ENCODE measurements at places on chromosomes 7 and 10.
A peak's percentile ranks its signal among the peaks of the same experiment; 100 is the strongest.

- DNase-seq, result no peak
Observed at GRCh38 chr10:98414578-98414931, 427 bp downstream of the PYROXD2 start.

GRCh38 chr7:101681170-101682007, 52.3 kb upstream of the MYL10 start:
- DNase-seq, result peak; percentile 89

DNA sequence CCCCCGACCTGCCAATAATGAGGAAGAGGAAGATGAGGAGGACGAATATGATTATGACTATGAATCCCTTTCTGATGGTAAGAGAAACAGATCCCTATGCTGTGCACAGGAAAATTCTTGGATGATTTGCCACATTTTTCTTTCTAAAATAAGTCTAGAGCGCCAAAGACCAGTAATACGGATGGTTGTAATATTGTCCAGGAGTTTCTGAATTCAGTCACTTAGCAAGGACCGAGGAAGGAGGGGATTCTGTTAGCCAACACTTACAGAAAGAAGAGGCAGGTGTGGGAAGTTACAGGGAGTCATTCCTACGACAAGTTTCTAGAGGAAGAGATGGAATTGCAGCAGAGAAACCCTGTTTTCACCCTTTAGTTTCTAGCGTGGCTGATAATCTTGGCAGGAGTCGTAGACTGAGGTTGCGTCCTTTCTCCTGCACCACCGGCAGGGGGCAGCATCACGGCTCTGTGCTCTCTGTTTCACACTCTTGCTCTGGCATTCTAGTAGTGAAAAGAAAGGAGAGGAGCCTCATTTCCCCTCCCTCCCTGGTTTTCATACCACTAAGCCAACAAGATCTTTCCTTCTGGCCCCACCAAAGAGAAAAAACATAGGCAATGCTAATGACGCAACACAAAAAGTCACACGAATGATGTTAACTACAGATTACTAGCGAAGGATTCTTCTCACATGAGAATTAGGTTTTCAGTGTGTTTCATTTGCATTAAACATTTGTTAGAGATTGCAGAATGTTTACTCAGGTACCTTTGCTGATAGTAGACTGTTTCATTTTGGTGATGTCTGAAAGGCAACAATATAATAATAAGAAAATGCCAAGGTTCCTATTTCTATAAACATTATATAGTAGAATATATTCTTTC, 82.7 kb downstream of the NOC3L start:
- peak; percentile 66 for DNase-seq

DNA sequence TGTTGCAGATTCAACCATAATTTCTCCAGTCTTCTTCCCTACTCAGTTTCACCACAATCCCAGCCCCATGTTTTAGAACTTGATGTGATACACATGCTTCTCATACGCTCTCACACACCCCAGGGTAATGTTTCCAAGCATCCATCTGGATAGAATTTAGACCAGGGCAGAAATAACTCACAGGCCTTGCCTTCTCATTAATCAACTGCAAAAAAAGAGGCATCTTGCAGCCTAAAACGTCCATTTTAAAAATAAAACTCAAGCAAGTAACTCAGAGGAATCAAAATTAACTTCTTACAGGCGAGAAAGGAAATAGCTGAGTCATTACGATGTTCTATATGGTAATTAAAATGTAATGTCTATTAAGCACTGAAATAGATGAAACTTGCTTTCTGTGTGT, 127.2 kb upstream of the RSU1 start:
- peak; percentile 33 for DNase-seq

- DNase-seq, result no peak
Observed at GRCh38 chr7:137084607-137085380, 216.3 kb downstream of the CHRM2 start.
